A549 treated with GW870086 at 1 μM for 4 hours (cell line): ENCODE measurements at places on chromosomes 13 and 19. TPM values are rescaled to one million over a fixed set of nuclear protein-coding genes. Genes with fewer than 3 reads are reported as not detected.

Gene TGFBR3L
- total RNA-seq = 1.1 to 2.2 TPM (median 1.9 TPM) in 5 replicates

Gene ZNF835
- not detected in 5 replicates for total RNA-seq

Gene PRR20D
- not detected in 5 replicates for total RNA-seq

Gene ZNF302
- total RNA-seq = 11.9 to 17.7 TPM (median 16.6 TPM) in 5 replicates

Gene LYPD5
- total RNA-seq = 0.09 to 0.29 TPM (median 0.21 TPM) in 4 of 5 replicates, not detected in the other

Gene SOX1
- not detected in 5 replicates for total RNA-seq

Gene FAM216B
- not detected in 5 replicates for total RNA-seq

Gene IL4I1
- 0.51 to 1.4 TPM (median 0.71 TPM) in 5 replicates for total RNA-seq

Gene ZNF813
- total RNA-seq = 0.21 to 0.64 TPM (median 0.46 TPM) in 5 replicates

Gene ZNF599
- 1.9 to 3.9 TPM (median 2.4 TPM) in 5 replicates for total RNA-seq
